AG20443 (cell line): ENCODE measurements at places on chromosomes 5 and 9.

DNA sequence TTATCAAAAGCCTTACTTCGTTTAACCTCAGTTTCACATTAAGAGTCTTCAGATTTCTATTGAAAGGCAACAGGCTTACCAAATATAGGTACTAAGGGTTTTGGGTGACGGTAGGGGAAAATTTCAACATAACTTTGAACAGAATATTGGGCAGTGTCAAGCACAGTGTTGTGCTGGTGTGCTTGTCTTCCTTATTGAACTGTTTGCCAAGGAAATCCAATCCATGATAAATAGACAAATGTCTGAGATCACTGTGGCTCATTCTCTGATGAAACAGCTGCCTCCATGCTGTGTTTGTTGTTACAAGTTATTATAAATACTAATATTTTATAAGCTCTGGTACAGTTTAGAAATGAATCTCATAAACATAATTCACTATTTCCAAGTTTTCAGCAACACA is 730.1 kb downstream of the NR2F1-AS1 start:
- DNase-seq: no peak

DNA sequence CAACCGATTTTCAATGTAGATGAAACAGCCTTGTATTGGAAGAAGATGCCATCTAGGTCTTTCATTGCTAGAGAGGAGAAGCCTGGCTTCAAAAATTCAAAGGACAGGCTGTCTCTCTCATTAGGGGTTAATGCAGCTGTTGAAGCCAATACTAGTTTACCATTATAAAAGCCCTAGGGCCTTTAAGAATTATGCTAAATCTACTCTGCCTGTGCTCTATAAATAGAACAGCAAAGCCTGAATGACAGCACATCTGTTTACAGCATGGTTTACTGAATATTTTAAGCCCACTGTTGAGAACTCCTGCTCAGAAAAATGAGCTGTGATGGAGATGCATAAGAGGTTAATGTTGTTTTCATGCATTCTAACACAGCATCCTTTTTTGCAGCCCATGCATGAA is 188.5 kb downstream of the TRIM32 start:
- DNase-seq: no peak

DNA sequence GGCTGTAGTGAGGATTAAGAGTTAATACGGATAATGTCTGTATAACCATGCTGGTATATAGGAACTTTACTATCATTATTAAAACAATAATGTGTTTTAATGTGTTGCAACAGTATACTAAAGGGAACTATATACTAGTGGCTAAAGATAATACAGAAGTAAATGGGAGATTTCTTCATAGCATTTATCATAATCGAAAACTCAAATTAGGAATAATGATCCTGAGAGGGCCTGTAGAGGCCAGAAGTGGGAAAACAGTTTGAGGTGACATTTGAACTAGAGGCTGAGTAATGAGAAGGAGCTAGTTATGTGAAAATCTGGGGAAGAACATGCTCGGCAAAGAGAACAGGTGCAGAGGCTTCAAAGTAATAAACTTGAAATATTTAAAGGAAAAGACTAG is 2.9 kb downstream of the TCERG1 start:
- DNase-seq: no peak

GRCh38 chr5:33043343-33043997 is 332.3 kb downstream of the NPR3 start:
- DNase-seq: no peak

DNA sequence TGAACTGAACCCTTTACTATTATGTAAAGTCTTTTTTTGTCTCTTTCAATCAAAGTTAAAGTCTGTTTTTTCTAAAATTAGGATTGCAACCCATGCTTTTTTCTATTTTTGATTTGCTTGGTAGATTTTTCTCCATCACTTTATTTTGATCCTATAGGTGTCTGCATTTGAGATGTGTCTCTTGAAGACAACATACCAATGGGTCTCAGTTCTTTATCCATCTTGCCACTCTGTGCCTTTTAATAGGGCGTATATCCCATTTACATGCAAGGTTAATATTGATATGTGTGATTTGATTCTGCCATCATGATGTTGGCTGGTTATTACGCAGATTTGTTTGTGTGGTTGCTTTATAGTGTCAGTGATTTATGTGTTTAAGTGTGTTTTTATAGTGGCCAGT is 436.0 kb upstream of the SEMA6A start:
- no peak for DNase-seq

DNA sequence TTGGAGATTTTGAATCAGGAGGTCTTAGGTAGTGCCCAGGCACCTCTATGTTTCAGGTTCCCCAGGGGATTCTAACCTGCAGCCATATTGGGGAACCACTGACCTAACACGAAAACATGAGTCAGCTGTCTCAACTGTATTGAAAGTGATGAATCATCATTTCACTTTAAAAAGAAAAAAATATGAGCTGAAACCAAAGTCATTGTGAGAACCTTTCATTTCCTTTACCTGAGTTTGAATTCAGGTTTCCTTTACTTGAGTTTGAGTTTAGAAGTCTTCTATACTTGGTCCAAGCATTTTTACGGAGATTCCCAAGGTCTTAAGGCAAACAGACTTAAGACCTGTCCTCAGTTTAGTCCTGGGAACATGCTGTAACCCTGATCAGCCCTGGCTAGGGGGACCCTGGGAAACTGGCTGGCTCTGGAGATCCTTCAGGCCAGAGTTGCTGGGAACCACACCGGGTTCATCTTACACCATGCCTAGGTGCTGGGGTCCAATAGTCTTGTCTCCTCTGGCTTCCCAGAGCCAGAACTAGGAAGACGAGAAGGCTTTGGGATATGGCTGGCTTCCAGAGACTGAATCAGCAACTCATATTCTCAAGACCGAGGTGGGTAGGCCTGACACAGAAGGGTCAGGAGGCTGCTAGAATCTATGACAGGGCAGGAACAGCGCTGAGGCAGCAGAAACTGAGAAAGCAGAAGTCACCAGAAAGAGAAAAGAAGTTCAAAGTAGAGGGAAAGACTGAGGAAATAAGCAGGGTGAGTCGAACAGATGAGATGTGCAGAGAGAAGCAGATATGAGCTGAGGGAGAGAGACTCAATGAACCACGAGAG is 16.4 kb upstream of the PDCD1LG2 start:
- DNase-seq: peak; percentile 60

GRCh38 chr5:121424976-121425375 is 426.7 kb upstream of the FTMT start:
- DNase-seq: no peak

DNA sequence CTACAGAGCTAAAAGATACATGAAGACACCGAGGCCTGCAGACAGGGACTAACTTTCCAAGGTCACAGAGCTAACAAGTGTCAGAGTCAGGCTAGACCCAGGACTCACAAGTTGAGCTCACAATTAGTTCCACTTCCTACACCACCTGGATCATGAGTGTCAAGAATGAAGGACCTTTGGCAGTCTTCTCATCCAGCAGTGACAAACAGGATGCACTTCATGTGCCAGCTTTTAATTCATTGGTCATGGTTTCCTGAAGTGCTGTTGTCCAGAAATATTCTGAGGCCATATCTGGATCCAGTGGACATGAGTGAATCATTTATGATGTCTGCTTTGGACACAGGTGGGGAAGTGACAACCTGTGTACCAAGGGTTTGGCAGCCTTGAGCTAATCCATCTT is 77.4 kb downstream of the KCNIP1 start:
- DNase-seq: no peak

DNA sequence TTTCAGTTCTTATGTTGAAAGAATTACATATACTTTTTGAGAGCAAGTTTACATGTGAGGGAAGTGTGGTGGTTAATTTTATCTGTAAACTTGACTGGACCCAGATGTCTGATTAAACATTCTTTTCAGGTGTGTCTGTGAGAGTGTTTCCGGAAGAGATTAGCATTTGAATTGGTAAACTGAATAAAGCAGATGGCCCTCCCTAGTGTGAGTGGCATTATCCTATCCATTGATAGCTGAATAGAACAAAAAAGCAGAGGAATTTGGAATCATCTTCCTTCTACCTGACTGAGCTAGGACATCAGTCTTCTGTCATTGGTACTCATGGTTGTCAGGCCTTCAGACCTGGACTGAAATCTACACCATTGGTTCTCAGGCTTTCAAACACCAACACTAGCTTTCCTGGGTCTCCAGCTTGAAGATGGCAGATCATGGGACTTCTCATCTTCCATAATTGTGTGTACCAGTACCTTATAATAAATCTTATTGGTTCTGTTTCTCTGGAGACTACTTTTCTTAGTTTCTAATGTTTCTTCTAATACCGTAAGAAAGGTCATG is 36.6 kb downstream of the NREP start:
- DNase-seq: no peak

- DNase-seq: no peak
Measured at GRCh38 chr5:74529101-74529500, 111.4 kb downstream of the ENC1 start.

DNA sequence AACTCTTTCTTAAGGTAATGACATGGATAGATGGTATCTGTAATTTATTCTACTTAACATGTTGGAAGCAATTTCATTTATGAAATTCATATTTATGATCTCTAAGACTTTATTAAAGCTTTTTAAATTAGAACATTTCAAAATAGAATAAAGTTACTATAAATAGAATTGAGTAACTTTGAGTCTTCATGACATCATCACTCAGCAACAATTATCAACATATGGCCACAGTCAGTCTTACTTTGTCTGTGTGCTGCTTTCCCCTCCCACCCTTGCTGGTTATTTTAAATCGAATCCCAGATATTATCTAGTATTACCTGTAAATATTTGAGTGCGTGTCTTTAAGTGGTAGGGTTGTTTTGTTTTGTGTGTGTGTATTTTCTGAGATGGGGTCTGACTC is 65.2 kb downstream of the IPO11 start:
- peak; percentile 20 for DNase-seq

DNA sequence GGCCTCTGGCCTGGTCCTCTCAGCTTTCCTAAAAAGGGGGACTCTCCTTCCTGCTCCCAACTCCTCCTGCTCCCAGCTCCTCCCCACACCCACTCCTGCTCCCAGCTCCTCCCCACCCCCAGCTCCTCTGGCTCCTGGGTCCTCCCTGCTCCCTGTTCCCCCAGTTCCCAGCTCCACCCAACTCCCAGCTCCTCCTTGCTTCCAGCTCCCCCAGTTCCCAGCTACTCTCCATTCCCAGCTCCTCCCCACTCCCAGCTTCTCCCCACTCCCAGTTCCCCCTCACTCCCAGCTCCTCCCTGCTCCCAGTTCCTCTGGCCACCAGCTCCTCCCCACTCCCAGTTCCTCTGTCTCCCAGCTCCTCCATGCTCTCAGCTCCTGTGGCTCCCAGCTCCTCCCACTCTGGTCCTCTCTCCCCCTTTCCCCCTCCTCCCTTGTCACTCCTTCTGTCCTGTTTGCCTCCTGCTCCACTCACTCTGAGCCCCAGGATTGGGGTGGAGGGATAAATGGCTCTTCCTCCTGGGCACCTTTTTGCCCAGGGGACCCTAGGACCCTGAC is 75.7 kb downstream of the KCNT1 start:
- no peak for DNase-seq

DNA sequence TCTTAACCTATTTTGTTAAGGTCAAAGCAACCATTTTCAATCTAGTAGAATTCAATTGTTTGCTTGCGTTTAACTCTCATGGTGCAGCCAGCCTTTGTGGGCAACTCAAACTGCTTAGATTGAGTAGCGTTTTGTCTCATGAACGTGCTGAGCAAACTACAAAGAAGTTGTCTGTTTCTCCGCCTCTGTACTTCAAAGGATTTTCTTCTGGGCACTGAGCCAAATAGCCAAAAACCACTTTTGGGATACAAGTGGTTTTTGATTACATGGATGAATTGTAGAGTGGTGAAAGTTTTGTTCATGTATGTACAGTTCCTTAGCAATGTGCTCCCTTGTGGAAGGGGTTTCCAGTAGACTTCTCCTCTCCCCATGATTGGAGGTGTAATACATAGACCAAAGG is 122.9 kb downstream of the CFAP90 start:
- DNase-seq: no peak

DNA sequence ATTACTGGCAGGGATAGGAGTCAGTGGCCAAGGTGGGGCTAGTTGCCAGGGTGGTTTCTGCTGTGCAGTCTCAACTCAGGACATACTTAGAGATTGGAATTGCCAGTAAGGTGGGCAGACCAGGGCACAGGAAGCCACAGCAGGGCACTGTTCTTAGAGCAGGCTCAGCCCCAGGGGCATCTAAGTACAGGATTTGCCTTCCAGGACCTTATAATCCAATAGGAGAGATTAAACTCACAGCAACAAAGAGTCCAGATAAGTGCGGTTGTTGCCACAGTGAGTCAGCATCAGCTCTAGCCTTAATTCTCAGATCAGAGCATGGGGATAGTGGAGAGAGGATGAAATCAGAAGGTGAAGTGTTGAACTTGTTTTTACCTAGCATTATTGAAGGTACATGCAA is 265.8 kb upstream of the TRPC7 start:
- DNase-seq: no peak
